ENCODE measurements at places on chromosomes 11 and 22.

GRCh38 chr11:11965656-11966353, 42.6 kb downstream of the DKK3 start:
- DNase-seq = no peak

DNA sequence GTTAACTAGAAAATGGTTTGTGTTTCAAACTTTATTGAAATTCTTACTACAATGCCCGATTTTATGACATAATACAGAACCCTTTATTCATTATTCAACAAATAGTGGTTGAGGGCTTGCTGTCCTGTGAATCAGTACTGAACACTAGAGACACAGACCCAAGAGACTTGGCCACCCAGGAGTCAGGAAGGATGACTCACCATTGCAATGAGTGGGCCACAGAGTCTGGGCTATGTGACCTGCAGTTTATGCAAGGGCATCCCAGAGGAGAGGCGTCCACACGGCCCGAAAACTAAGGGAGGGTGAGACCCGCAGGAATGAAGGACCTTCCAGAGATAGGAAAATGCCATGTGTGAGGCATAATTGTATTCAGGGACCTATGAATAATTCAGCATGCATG, 143.8 kb upstream of the DDI1 start:
- no peak for DNase-seq

- DNase-seq = no peak
Observed at GRCh38 chr11:134231958-134232659, 7.6 kb downstream of the VPS26B start.

GRCh38 chr11:12642806-12643428, 31.3 kb upstream of the TEAD1 start:
- no peak for DNase-seq

GRCh38 chr11:19978668-19979518, 181.4 kb downstream of the DBX1 start:
- no peak for DNase-seq

- no peak for DNase-seq
Observed at GRCh38 chr11:134074766-134075165, 5.9 kb downstream of the JAM3 start.

- DNase-seq = no peak
Observed at GRCh38 chr22:19143967-19144400, 467 bp downstream of the ESS2 start.

- DNase-seq = no peak
Observed at GRCh38 chr11:1281974-1282365, 27.5 kb downstream of the TOLLIP start.

GRCh38 chr11:114054806-114055205, 4.7 kb upstream of the ZBTB16 start:
- no peak for DNase-seq

DNA sequence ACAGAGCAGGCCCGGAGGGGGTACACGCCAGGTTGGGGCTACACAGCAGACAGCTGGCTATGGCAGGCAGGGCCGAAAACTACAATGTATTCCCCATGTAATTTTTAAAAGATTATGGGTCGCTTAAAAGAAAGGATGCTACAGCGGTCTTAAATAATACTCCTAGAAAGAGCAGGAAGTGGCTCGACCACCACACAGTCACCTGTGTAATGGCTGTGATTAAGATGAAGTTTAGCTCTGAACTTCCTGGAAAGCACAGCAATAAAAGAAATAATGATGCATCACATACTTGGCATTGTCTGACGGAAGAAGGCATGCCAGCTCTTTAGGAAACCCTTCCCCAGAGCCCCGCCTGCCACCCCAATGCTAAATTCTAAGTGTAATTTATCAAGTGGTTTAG, 32.6 kb downstream of the WNT11 start:
- no peak for DNase-seq

DNA sequence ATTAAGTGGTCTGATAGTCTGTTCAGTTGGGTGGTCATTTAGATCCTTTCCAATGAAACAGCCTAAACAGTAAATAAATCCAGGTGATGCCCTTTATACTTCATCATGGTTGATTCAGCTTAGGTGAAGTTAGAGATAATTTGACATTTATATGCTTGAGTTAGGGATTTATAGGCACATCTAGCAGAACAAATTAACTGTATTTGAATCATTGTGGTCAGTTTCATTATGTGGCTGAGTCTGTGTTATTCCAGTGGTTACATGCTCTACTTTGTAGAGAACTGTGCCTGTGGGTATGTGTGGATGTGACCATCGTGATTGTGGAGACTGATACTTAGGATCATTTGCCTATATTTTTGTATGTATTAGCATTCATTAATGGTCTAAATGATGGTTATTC, 194.6 kb downstream of the DDX10 start:
- no peak for DNase-seq

GRCh38 chr22:49636214-49636613, 191.5 kb downstream of the BRD1 start:
- no peak for DNase-seq

DNA sequence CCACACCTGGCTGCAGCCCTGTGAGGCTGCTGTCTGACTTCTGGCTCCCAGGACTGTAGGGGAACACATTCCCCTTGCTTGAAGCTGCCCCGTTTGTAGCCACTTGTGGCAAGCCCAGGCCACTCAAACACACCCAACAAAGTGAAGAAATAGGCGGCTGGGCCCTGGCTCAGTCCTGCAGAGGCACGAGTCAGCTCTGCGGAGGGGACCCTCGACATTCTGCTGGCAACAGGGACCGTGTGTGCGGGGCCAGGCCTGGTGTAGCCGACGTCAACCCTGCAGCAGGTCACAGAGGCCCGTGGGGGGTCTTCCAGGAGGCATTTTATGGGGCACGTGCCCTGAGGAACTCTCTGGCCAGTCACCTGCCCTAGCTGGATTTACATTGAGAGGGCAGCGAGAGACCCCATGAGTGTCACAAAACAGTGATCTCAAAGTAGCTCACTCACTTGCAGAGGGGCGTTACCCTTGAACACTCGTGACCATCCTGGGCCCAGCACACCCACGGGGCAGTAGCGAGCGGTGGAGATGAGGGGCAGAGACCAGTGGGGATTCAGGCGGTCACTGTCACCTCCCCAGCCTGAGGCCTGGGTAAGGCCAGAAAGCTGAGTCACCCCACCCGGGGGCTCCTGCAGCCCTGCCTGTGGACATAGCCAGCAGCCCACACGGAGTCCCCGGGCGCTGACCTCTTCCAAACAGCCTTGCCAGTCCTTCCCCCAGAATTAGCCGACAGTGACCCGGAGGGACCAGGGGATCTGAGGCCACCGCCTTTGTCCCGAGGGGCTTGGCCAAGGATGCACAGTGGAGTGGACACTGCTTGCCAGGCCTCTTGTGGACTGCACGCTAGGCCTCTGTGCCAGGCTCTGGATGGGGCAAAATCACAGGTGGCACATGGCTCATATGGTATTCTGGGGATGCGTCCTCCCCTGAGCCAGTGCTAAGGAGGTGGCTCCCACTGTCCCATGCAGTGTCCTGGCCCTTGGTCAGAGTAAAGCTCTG, 139.5 kb downstream of the CTTN start:
- DNase-seq = no peak

DNA sequence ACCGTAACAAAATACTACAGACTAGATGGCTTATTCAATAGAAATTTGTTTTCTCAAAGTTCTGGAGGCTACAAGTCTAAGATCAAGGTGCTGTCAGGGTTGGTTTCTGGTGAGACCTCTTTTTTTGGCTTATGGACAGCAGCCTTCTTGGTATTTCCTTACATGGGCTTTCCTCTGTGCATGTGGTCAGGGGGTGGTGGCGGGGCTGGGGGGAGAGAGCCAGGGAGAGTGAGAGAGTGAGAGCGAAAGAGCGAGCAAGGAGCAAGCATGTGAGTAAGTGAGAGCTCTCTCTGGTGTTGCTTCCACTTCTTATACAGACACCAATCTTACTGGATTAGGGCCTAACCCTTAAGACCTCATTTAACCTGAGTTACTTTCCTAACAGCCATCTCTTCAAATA, 181.5 kb downstream of the TMEM135 start:
- DNase-seq = no peak

GRCh38 chr22:22802339-22802970, 85.2 kb upstream of the IGLL5 start:
- DNase-seq = no peak

DNA sequence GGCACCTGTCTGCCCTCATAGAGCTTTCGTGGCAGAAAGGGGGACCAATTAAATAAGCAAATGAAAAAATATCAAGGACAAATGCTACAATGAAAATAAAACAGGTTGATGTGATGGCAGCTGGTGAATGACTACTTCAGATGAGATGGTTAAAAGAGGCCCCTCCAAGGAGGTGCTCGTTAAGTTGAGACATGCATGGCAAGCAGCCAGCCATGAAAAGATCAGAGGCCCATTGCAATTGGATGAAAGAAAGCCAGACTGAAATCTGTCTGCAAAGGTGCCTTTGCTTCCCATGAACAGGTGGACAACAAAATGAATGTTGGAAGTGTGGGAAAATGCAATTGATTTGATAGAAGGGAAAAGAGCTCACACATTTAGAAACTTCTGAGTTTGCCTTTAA, 848 bp upstream of the TRPC6 start:
- no peak for DNase-seq

GRCh38 chr11:130510407-130511006, 62.1 kb downstream of the ADAMTS15 start:
- no peak for DNase-seq

- DNase-seq = no peak
Observed at GRCh38 chr11:1258401-1259075, 35.7 kb downstream of the MUC5B start.

DNA sequence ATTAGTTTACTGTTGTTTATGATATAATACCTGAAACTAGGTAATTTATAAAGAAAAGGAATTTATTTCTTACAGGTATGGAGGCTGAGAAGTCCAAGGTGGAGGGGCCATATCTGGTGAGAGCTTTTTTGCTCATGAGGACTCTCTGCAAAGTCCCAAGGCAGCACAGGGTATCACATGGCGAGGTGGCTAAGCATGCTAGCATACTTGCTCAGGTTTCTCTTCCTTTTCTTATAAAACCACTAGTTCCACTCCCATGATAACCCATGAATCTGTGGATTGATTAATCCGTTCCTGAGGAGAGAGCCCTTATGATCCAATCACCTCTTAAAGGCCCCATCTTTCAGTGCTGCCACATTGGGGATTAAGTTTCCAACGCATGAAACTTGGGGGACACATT, 82.7 kb downstream of the PHF21A start:
- DNase-seq = no peak

DNA sequence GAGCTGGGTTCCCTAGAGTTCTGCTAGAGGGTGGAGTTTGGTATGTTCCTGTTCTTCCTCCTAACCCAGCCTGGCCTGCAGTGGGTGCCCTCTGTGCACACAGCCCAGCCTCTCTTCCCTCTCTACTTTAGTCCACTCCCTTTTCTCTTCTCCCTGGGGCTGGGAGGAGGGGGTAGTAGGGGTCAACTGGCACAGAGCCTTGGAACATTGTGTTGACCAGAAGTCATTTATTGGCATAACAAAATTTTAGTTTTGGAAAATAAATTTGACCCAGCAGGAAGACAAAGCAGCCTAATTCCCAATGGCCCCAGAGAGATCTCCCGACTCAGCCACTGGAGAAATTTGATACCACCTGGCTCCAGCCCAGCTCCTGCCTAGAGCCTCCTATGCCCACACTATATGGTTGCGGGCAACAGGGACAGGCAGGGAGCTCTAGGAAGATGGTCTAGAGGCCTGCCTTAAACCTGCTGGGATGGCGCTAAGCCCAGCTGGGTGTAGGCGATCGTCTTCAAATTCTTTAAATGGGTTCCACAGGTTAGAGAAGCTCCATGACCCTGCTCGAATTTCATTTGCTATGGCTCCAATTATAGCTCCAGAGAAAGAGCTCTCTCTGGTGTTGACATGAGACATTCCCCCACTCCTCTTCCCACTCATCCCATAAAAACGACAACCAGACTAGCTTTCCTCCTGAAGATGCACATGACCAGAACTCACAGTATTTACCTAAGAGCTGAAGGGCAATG, 9.9 kb downstream of the PCSK7 start:
- DNase-seq = peak; percentile 43

GRCh38 chr11:46246521-46246920, 30.9 kb upstream of the CREB3L1 start:
- DNase-seq = no peak

DNA sequence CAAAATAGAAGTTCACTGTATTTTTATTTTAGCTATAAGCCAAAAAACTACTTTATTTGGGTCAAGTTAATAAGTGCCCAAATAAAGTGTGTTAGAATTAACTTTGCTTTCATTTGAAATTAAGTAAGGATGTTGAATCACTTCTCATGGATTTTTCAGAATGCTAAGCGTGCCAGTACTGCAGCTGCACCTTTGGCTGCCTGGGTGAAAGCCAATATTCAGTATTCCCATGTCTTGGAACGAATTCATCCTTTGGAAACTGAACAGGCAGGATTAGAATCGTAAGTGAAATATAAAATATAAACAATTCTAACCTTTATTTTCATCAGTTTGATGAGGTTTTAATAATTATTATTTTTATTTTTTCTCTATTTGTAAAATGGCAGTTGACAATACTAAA, 113.6 kb downstream of the DYNC2H1 start:
- DNase-seq = no peak

DNA sequence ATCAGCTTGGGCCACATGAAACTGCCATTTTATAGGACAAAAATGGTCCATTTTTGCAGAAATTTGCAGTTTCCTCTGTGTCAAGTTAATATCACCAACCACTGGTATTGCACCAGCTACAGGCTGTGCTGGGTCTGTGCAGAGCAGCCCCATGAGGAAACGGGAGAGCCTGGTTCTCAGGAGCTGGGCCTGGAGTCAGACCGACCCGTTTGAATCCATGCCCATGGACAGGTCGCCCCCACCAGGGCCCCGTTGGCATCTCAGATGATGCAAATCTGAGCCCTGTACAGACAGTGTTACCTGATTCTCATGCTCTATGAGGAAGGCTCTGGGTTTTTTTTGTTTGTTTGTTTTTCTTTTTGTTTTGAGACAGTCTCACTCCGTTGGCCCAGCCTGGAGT, 9.8 kb upstream of the SEC14L6 start:
- DNase-seq = no peak

DNA sequence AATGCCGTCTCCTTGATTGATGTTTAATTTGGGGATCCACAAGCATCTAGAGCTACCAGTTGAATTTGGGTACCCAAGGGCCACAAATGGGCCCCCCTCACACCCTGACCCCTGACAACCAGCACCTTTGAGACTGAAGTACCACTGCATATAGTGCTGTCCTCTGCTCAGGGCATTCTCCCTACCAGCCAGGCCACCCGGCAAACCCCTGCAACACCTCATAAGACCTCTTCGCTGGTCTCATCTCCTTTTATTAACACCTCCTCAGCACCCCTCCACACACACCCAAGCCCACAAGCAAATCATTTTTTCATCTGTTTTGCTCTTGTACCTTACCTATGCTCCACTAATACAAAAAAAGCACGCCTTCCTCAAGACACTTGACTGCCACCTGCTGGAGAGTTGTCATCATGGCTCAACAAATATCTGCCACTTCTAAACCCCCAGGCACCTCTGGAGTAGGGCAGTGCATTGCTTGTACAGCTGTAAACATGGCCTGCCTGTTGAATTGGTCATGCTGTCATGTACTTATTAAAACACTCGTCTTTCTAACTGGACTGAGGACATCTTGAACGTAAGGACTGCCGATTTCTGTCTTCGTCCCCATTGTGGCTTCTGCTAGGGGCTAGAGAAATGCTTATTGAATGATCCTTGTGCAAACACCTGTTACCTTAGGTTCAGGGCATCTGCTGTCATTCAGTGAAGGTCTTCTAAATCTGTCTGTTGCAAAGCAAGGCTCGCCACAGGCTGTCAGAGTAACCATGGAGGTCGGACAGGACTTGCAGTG, 66.5 kb downstream of the BMAL1 start:
- DNase-seq = peak; percentile 60

Data from DMS153 (cell line).